Stimulated activated CD4-positive, alpha-beta T cell treated with anti-CD3 and anti-CD28 coated beads, Interleukin-4, amount 100 ng/mL, for 24 hours (primary cell): ENCODE measurements at places on chromosomes 3 and 15.

DNA sequence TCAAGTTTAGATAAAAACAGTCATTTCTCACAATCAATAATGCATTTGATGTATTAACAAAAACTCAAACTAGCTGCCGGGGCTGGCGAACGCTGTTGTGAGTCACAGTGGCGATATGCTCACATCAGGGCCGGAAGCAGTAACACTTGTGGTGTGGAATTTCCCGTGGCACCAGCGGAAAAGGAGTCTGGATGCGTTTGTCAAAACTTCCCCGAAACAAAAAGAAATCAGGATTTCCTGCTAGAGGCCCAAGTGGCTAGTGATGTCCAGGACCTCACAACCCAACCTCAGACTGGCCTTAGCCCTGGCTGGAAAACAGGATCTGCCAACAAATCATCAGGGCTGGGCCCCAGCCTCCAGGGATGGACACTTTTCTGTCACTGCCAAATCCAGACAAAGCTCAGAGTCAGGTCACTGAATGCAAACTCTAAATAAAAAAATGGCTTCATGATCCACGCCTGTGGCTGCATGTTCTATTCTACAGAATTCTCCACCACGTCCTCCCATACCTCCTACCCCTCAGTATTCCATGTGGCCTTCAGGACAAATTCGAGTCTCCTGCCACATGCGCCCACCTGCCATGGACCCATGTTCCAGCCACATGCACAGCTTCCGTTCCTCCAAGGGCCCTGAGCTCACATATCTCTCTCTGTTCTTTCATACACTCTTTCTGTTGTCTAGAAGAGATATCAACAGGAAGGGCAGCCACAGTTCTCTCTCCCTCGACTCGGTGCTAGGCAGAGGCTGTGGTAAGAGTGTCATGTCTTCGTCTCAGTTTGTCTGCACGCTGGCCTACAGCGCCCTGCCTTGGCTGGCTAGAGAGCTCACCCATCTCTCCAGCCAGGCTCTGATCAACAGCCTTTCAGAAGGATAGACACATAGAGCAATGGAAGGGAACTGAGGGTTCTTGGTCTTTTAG is 35.4 kb downstream of the EHD4 start:
- peak; percentile 84 for DNase-seq

- DNase-seq, result no peak
Measured at GRCh38 chr3:111803123-111803593, 55.9 kb upstream of the PHLDB2 start.

GRCh38 chr3:71930056-71930991 is 145.4 kb upstream of the PROK2 start:
- peak; percentile 8 for DNase-seq

DNA sequence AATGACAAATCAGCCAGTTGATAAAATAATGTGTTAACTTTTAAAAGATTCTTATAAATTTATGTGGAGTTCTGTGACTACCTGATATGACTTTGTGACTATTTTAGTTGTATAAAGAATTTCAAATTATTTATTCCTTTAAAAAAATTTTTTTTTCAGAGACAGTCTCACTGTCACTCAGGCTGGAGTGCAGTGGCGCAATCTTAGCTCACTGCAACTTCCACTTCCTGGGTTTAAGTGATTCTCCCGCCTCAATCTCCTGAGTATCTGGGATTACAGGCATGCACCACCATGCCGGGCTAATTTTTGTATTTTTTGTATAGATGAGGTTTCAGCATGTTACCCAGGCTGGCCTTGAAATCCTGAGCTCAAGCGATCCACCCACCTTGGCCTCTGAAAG is 48.5 kb downstream of the MBNL1 start:
- DNase-seq, result no peak

- no peak for DNase-seq
Measured at GRCh38 chr3:46604127-46604526, 8.2 kb upstream of the FAM240A start.

DNA sequence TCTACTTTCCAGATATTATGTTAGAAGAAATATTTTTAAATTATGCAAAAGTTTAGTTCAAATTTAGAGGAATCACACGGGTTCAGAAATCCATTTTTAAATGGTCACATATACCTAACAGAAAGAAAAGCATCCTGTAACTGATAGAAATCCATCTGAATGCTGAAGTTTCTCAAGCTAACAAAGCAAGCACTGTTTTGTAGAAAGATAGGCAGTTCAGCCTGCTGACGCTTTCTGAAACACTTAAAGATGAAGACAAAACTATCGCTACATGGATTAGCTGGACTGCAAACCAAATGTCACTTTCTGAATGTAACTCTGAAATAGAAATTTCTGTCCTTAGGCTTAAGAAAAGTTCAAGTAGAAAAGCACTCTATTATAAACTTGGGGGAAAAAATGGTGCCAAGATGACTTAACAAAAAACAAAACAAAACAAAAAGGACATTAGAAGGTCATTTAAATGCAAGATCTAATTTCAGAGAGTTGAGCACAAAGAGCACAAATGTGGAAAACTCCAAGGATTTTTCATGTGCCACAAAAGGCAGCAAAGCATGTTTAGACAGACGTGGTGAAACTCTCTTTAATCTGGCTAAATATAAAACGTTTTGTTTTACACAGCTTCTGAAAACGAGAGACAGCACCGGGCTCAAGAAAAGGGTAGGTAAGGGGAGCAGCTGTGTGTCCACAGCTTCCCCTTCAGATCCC is 1.2 kb downstream of the PLOD2 start:
- DNase-seq, result no peak

- no peak for DNase-seq
Measured at GRCh38 chr15:38129531-38130204, 123.0 kb upstream of the SPRED1 start.

GRCh38 chr3:158770741-158771350 is 31.0 kb upstream of the MFSD1 start:
- no peak for DNase-seq

- DNase-seq, result no peak
Measured at GRCh38 chr3:112982710-112983109, 7.8 kb upstream of the CD200R1 start.

DNA sequence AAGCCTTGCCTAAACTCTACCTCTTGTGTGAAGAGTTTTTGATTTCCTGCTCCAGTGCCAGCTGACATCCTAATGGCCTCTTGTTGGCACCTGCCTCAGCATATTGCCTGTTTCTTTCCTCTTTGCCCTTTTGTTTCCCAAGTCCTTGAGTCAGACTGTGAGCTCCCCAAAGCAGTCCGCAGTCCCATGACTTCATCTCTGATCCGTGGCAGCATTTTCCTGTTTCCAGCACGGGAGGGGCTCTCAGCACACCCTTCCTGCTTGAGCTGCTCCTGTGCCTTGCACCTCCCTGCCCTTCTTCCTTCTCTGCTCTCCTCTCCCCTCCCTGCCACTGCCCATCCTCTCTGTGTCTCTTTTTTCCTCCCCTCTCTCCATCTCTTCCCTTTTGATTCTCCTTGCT is 179.6 kb downstream of the EPHB1 start:
- no peak for DNase-seq

- DNase-seq, result no peak
Measured at GRCh38 chr15:53695365-53695764, 64.1 kb downstream of the WDR72 start.

DNA sequence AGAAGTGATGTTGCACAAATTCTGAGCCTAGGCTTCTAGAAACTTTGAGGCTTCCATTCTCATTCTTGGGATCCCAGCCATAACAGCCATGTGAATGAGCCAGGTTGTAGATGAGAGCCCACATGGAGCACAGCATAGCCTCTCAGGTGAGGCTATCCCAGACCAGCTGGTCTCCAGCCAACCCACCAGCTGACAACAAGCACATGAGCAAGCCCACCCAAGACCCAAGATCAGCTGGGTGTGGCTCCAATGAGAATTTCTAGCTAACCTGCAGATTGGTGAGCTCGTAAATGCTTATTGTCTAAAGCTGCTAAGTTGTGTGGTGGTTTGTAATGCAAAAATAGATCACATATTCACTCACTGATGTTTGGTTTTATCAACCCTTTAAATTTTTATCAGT is 14.4 kb downstream of the KY start:
- no peak for DNase-seq

DNA sequence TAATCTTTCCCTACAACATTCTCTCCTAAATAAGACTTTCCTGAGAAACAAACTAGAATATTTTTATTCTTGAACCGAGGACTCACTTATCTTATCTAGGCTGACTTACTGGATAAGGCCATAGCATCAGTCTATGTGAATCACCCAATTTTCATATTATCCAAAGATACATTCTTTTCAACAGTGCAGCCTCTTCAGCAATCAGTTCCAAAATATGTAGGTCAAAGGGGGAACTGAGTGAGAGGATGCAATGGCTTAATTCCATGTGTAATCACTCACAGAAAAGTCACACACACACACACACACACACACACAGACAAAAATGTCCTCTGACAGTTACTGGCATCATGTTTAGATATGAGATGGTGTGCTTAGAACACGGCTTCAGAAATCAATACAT is 31.5 kb upstream of the MECOM start:
- no peak for DNase-seq

- DNase-seq, result no peak
Measured at GRCh38 chr15:87919064-87919463, 337.5 kb downstream of the NTRK3 start.

GRCh38 chr3:147702509-147702908 is 293.3 kb downstream of the ZIC1 start:
- DNase-seq, result no peak

GRCh38 chr3:13197795-13198194 is 124.6 kb upstream of the IQSEC1 start:
- no peak for DNase-seq

GRCh38 chr3:35849963-35850362 is 210.6 kb downstream of the ARPP21 start:
- DNase-seq, result no peak

DNA sequence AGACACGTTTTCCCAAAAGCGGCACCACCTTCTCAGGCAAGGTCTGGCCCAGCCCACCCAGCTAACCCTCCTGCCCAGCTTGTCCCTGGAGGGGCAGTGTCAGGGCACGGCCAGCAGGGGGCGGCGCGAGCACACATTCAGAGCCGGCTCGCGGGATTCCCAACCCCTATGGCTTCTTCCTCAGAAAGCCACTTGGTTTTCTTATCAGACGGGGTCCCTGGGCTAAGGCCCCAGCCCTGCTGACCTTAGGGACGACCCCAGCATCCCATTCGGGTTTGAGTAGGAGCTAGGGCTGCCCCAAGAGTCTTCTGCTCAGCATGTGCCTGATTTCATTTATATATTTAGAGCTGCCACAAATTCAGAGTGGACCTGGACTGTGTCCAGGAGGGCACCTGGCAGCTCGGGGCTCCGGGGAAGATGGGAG is 14.5 kb downstream of the RLBP1 start:
- DNase-seq, result peak; percentile 79

GRCh38 chr3:23663661-23664186 is 142.0 kb upstream of the UBE2E1 start:
- no peak for DNase-seq

- DNase-seq, result no peak
Measured at GRCh38 chr15:60373745-60374144, 24.0 kb downstream of the ANXA2 start.

- no peak for DNase-seq
Measured at GRCh38 chr15:75947092-75947491, 43.4 kb downstream of the FBXO22 start.

- DNase-seq, result no peak
Measured at GRCh38 chr3:22245811-22246583, 495.0 kb upstream of the ZNF385D start.

GRCh38 chr3:168081171-168081771 is 14.5 kb downstream of the GOLIM4 start:
- DNase-seq, result no peak

GRCh38 chr15:62566248-62566647 is 401.2 kb upstream of the C2CD4B start:
- DNase-seq, result no peak

- no peak for DNase-seq
Measured at GRCh38 chr15:39512643-39513042, 68.2 kb upstream of the THBS1 start.

DNA sequence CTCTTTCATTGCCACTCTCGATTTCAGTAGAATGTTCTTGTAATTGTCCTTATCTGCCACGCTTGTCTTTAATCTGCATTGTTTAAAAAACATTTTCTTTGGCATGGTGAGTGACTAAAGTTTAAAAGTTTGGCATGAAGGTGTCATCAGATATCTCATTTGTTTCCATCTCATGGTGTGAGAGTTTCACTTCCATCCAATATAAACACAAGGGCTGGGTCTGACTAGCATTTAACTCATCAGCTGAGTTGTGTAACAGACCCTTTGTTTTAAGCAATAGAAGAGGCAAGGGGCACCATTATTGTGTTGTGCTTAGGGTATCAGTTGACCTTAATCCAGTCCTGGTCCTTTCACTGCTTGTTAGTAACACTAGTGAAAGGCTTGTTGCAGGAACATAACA is 49.9 kb upstream of the IL12A start:
- DNase-seq, result no peak

DNA sequence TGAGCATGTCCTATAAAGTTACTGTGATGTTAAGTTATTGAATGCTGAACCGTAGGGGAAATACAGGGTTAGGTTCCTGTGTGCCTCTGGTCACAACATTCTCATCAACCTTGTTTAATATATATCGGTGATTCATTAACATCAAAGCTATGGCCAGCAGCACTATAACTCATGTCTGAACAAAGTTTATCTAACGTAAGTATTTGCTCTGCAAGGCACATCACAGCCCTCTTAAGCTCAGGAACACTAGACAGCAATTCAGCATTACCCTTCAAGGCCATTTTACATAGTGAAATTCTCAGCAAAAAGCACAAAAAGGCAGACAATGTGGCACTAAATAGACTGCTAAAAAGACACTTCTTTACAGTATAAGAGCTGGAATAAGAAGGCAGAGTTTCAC is 48.2 kb upstream of the FNDC3B start:
- no peak for DNase-seq

DNA sequence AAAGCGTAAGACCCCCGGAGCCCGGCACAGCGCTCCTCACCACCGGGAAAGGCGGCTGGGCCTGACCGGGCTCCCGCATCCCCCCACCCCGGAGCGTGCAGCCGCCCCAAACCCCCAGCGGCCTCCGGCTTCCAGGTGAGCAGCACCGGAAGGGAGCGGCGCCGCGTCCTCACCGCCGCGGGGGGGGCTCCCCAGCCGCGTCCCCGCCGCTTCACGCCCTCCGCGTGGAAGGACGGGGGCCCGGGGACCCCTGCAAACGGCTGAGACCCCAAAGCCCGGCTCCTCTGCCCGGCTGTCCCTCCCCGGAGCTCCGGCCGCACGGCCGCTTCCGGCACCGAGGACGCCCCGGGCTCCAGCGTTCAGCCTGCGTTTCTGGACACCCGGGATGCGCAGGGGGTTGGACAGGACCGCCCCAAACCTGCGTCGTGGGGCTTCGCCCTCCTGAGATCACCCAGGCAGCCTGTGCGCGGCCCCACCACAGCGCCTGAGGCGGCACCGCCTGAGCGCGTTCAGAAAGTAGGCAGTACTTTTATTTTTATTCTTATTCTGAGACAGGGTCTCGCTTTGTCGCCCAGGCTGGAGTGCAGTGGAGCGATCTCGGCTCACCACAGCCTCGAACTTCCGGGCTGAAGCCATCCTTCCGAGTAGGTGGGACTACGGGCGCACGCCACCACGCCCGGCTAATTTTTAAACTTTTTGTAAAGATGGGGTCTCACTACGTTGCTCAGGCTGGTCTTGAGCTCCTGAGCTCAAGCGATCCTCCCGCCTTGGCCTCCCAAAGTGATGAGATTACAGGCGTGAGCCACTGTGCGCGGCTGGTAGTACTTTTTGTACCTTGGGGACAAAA is 51.6 kb upstream of the BLM start:
- DNase-seq, result peak; percentile 41

GRCh38 chr3:124234852-124235252 is 242.9 kb upstream of the ROPN1 start:
- DNase-seq, result no peak

- no peak for DNase-seq
Measured at GRCh38 chr3:14141144-14141543, 16.3 kb downstream of the TMEM43 start.

GRCh38 chr3:61796088-61796680 is 234.8 kb downstream of the PTPRG start:
- DNase-seq, result no peak
